ENCODE measurements at places on chromosomes 5 and 9.

DNA sequence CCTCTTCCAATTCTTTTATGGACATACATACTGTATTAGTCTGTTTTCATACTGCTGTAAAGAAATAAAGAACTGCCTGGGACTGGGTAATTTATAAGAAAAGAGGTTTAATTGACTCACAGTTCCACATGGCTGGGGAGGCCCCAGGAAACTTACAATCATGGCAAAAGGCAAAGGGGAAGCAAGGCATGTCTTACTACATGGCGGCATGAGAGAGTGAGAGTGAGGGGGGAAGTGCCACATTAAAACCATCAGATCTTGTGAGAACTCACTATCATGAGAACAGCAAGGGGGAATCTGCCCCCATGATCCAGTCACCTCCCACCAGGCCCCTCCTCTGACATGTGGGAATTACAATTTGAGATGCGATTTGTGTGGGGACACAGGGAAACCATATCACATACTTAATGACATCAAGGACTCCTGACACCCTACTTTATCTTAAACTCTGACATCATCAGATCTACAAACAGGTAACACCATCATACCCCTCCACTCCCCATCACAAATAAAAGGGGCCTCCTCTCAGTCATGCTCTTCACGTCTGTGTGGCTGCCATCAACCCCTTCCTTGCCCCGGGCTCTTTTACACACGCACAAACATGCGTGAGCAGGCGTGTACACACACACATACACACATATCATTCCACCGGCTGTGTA is 9.7 kb downstream of the ANKRD33B start:
- no peak for DNase-seq

GRCh38 chr9:129469188-129469987 is 151.5 kb downstream of the C9orf50 start:
- DNase-seq = no peak

DNA sequence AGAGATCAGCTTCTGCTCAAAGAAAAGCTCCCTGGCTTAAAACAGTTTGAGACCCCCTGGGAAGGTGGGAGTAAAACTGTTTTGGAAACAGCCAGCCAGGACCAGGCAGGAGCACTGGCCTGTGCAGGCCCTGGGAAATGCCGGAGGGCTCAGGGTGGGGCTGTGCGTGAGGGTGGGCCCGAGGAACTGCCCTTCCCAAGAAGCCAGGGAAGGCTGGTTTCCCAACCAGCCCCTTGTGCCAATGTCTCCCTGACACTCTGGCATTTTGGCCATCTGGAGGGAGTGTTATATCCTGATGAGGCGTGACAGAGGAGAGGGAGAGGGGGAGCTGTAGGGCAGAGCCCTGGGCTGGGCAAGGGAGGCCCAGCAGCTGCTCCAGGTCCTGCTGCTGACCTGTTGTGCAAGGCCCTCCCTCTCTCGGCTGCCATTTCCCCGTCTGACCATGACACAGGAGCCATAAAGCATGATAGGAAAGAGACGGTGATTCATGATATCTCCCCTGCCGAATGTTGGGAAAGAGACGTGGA is 16.1 kb downstream of the OLFML2A start:
- no peak for DNase-seq

DNA sequence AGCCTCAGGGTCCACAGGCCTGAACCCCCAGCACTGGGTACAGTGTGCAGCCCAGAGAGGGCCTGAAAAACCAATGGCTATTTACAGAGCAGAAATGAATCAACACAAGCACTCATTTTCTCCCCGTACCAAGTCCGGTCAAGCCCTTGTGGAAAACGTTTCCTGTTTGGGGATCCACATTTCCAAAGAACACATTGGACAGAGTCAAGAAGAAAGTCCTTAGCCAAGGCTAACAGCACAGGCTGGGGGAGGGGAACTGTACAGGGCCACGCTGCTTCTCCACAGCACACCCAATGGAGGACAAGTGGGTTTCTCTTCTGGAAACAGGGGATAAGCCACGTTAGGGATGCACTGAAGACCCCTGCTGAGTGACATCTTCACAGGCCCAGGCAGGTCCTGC is 62.3 kb downstream of the NSUN2 start:
- no peak for DNase-seq

DNA sequence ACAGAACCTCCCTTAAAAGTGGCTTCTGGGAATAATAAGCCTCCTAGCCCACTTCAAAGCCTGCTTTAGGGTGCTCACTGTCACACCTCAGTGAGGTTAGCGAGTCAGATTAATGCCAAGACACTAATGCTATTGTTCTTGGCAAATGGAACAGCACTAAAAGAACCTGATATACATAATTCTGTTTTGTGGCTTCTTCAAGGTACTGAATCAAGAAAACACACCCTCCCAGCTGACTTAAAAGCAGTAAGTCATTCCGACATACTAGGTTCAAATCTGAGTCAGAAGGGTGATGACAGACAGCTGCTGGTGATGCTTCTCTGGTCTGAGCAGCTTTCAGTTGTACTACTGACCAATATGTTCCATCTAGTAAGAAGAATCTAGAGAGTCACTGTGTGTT is 121.6 kb downstream of the OXCT1 start:
- no peak for DNase-seq

GRCh38 chr5:81859624-81860023 is 108.7 kb upstream of the SSBP2 start:
- no peak for DNase-seq

GRCh38 chr5:167284222-167284890 is 1007.1 kb upstream of the WWC1 start:
- DNase-seq = no peak

- DNase-seq = no peak
These were observed 275.6 kb downstream of the CETN3 start for GRCh38 chr5:90133941-90134340.
